ENCODE measurements at places on chromosomes 7 and 10.

DNA sequence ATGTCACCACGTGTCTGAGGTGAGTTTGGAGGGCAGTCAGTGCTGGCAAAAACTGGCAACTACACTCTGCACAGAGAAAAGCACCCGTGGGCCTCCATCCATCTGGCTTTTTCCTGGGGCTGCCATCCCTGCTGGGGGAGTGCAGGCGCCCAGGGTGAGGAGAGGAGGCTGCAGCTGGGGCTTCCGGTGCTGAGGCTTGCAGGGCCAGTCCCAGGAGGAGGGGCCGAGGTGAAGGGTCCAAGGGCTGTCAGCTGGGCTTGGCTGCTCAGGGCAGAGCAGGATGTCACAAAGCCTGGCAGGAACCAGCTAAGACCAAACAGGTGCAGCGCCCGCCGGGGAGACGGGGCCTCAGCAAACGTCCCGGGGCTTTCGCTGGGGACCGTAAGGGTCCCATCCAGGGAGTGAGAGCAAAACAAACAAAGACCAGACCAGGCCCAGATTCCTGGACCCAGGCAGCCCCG lies 77.2 kb downstream of the CFAP46 start:
- no peak for ATAC-seq

- ATAC-seq = no peak
These were observed 128.5 kb upstream of the CDK1 start for GRCh38 chr10:60649485-60650377.

DNA sequence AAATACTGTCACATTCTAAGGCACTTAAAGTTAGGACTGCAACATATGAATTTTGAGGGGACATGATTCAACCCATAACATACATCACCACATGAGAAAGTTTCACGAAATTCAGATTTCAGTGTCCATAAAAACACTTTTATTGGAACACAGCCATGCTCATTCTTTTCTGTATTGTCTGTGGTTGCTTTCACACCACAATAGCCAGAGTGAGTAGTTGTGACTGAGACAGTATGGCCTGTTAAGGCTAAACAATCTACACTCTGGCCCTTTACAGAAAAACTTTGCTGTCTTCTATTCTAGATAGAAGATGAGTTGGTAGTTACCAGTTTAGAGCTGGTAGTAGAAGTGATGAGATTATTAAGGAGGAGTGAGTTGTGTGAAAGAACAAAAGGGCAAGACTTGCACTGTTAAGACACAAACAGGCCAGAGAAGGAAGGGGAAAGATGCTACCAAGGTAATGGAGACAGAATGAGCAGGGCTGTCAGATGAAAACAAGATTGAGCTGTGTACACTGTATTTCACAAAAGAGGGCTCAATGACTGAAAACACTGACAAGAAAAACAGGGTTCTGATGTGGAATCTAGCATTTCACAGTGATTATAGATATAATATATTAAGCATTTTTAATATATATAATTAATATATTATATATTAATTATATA lies 108.6 kb downstream of the PPP1R3A start:
- no peak for ATAC-seq

- no peak for ATAC-seq
These were observed 14.0 kb upstream of the KPNA7 start for GRCh38 chr7:99221866-99222265.

- peak; percentile 31 for ATAC-seq
These were observed at the start of gene ALOX5 for GRCh38 chr10:45373576-45374349. Gene ALOX5, plus strand, starts transcription at chr10:45374216. Its CDS starts 64 bp downstream, at chr10:45374280.

DNA sequence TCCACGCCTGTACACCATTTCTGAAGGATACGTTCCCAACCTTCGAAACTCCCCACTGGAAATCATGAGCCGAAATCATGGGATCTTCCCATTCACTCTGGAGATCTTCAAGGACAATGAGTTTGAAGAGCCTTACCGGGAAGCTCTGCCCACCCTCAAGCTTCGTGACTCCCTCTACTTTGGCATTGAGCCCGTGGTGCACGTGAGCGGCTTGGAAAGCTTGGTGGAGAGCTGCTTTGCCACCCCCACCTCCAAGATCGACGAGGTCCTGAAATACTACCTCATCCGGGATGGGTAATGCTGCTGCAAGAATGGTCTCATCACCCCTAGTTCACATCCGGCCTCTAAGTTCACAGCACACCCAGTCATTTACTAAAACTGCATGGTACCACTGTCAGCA lies 30.3 kb downstream of the PLA2G12B start:
- no peak for ATAC-seq

GRCh38 chr10:17651896-17652295 lies 7.9 kb downstream of the STAM start:
- ATAC-seq = no peak

DNA sequence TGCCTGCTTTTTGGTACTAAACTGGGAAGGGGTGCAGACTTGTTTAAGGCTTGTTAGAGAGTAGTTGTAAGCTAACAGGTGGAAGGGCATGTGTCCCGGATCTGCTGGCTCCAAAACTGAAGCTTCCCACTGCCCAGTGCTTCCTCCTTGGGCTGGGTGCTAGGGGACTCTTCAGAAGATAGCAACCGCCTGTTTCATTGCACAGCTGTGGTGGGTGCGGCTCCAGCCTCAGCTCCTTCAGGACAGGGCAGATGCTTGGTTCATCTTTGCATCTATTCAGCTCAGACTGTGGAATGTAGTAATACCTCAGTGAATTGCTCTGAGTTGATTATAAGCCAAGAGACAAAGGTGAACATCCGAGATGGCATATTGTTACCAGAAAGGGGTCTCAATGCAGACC lies 527.1 kb downstream of the TYW1 start:
- no peak for ATAC-seq

DNA sequence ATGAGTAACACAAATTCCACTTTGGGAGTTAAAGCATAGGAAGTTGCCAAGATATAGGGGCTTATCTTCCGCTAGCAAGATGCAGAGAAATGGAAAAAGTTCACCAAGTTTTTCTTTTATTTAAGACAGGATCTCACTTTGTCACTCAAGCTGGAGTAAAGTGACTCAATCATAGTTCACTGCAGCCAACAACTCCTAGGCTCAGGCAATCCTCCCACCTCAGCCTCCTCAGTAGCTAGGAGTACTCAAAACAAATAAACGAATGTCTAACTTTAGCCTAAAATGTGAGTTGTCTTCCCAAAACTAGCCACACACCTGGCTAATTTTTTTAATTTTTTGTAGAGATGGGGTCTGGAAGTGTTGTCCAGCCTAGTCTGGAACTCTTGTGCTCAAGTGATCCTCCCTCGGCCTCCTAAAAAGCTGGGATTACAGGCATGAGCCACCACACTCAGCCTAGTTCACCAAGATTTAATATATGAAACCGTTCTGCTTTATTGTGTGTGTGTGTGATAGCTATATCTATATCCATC lies 9.9 kb downstream of the VIM start:
- no peak for ATAC-seq

GRCh38 chr10:3525832-3526449 lies 259.1 kb downstream of the KLF6 start:
- no peak for ATAC-seq

DNA sequence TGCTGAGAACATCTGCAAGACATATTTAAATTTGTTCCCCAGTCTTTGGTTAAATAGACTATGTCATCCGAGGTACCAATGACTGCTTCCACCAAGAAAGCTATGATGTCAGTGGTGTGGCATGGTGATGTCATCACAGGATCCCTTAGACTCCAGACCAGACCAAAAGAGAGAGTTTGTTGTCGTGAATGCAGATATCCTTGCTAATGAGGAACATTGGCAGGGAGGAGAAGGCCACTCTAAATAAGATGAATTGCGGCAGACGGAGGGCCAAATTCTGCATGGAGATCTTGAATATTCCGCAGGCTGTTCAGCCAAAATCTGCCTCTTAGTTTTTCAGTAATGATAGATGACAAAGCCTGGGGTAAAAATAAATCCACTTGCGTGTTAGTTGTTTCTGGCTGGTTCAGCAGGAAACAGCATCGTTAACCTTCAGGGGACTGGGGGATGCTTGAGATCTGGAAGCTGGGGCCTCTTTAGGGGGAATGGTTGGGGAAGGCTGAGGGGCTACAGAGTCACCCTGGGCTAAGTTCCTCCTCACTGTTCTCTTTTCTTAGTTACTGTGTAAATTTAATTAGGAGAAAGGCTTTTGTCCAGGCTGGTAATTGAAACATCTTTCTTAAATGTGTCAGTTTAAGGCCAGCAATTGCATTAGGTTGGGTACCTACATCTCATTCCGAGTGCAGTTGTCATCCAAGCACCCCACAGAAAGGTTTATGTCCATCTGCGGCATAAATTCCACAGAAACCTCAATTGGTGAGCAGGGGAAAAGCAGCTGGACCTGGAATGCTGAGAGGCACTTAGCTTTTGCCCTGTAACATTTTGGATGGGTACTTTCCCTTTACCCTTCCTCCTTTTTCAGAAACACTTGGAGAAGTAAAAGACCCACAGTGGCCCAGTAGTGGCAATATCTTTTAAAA lies 11.6 kb upstream of the CAMK1D start:
- ATAC-seq = no peak

DNA sequence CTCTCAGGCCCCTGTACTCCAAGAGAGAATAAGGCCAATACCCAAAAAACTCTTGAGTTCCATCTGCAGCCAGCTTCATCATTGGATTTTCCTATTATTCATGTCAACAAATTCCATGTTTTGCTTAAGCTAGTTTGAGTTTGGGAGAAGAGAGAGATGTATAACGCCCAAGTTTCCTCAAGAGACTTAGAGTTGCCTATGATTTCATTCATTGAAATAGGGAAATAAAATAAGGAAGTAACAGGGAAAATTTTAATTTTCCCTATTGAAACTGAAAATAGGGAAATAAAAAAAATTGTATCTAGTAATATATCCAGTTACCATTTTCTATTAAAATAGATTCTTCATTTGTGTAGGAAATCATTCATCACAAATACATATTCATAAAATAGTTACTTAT lies 66.5 kb upstream of the SVIL start:
- ATAC-seq = no peak

DNA sequence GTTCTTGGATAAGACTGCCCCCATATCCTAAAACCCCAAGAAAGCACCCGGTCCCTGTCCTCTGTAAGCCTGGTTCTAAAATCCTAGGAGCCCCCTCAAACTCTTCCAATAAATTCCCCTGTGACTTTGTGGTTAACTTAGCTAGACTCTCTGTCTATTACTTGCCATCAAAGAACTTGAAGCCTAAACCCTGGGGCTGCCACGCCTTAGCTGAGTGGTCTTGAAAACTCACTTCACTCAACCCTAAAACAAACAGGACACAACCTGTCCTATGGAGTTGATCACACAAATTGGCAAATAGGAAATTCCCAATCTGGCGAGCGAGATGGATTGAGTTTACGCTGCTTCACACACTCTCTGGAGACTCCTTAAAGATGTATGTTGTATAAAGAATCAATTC lies 191.4 kb upstream of the SVIL start:
- no peak for ATAC-seq

DNA sequence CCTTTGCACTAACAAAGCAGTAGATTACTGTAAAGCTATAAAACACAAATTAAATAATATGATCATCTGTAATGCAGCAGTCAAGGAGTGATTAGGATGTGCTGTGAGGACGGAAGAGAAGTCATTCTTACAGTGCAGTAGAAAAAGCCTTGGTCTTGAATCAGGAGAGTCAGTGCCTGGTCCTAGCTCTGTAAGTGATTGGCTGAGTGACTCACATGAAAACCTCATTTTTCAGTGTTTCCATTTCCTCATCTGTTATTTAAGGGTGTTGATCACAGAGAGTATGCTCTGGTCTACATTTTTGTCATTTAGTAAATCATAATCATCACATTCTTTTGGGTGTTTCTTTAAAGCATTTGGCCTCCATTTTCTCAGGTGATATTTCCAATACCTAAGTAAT lies 717.8 kb downstream of the LRMDA start:
- peak; percentile 60 for ATAC-seq

DNA sequence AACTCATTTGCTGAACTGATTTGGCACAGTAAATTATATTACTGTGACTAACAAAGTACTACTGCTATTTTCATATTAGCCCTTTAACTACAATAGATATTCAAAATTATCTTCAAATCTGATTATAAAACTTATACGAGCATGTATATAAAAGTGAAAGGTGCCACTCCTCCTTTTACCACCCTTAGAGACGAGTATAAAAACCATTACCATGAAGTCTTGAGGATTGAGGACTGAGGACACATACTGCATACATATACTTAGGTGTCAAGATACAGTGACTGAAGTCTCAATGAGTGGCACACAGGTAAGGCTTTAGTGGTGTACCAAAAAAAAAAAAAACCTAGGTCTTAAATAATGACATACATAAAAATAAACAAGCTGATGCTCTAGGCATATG lies 98.6 kb downstream of the DNAJC1 start:
- ATAC-seq = no peak

DNA sequence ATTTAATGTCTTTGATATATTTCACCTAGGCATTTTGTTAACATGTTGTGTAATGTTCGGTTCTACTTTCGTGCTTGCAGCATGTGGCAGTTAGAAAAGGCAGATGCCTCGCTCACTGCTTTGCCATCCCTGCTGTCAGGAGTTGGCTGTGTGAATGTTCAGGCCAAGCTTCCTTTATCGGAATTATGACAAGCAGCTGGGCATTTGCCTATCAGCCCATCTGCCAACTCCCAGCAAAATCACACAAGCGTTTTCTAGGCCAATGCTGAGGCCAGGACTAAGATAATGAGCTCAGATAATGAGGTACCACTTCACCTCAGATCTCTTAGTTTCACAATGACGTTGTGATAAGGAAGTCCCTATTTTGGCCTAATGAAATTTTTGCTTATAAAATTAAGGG lies 212.7 kb upstream of the FAM3C start:
- no peak for ATAC-seq

- ATAC-seq = no peak
These were observed 397.9 kb downstream of the INHBA start for GRCh38 chr7:41305001-41305400.

- ATAC-seq = no peak
These were observed 120.3 kb upstream of the ADAM12 start for GRCh38 chr10:126508535-126509040.

GRCh38 chr7:116215551-116215950 lies 5.2 kb downstream of the TES start:
- ATAC-seq = no peak

- ATAC-seq = no peak
These were observed 119.7 kb upstream of the KLF14 start for GRCh38 chr7:130853503-130854279.

DNA sequence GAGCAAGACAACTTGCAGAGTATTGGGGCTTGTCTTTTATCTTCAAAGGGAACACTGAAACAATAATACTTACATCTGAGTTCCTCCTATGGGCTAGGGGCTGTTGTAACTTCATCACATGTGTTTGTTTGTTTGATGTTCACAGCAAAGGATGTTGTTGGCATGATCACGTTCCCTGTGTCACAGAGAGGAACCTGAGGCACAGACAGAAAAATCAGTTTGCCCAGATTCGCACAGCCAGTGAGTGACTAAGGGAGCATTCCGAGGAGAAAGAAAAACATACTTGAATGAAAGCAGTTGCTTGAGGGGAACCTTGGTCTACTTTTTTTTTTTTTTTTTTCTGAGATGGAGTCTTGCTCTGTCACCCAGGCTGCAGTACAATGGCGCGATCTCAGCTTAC lies 87.2 kb upstream of the PFKP start:
- no peak for ATAC-seq

GRCh38 chr7:77531038-77531437 lies 6.1 kb upstream of the PTPN12 start:
- ATAC-seq = no peak

- no peak for ATAC-seq
These were observed 84.0 kb downstream of the ADARB2 start for GRCh38 chr10:1653321-1653720.

GRCh38 chr7:114949231-114949630 lies 27.3 kb downstream of the MDFIC start:
- ATAC-seq = no peak

- no peak for ATAC-seq
These were observed 39.2 kb downstream of the DNAJC9 start for GRCh38 chr10:73207883-73208282.
